Globus pallidus (tissue), 1 donor: ENCODE measurements at places on chromosomes 1 and 21.

- no peak for DNase-seq
Measured at GRCh38 chr1:78044796-78045562, 787 bp upstream of the GIPC2 start.

DNA sequence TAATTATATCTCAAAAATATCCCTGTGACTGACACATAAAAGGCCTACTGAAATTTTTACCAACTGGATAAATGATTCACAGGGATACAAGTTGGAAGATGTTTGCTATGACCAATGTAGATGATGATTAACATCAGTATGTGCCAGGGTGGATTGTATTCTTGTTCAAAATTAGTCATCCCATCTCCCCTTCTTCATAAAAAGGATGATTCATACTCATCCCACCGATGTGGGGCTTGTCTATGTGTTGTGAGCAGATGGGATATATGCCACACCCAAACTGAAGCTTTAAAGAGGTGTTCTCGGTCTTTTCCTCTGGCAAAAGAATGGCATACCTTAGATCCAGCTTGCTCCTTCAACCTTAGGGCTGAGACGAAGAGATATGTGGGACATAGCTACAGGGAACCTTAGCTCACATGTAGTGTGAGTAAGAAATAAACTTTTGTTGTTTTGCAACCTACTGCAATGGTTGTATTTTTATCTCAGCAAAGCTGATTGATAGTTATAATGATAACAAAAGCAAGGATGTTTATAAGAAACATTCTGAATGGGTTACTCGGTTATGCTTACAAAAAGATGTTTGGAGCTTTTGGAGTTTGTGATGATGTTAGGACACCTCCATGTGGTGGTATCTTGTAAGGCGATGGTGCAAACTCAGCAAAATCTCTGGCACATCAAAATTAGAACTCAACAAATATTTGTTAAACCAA, 29.4 kb downstream of the SPATA17 start:
- DNase-seq = no peak

- no peak for DNase-seq
Measured at GRCh38 chr1:248914796-248915381, 8.9 kb downstream of the PGBD2 start.

GRCh38 chr1:205061227-205061626, 18.2 kb downstream of the CNTN2 start:
- DNase-seq = no peak

DNA sequence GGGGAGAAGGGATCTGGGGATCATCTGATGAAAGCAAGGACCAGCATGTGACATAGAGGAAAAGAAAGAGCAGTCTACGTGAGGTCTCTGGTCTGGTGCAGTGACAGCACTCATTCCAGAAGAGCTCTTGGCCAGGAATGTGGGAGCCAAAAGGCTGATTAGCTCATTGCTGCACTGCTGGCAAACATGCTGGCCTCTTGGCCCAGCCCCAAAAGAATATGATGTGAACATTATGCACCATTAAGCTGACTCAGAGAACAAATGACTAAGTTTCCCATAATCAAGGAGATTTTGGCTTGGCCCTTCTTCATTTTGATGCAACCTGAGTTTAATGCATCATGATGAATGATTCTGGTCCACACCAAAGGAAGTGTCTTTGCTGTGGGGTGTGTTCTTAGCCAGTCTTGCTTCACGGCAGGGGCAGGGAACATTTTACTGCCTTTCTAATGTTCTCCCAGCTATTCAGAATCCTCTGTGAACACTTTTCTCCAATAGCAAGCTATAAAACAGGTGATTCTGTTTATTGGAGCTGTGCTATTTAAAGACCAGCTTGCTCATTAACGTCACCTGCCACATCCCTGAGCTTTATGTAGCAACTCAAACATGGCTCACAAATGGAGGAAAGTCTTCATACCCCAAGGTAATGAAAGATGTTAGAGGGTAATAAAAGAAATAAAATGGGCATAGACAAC, 55.1 kb downstream of the PCBP3 start:
- no peak for DNase-seq
